H7 (cell line): ENCODE measurements at places on chromosomes 4 and X. TPM values are rescaled to one million over a fixed set of nuclear protein-coding genes. Genes with fewer than 3 reads are reported as not detected.

DNA sequence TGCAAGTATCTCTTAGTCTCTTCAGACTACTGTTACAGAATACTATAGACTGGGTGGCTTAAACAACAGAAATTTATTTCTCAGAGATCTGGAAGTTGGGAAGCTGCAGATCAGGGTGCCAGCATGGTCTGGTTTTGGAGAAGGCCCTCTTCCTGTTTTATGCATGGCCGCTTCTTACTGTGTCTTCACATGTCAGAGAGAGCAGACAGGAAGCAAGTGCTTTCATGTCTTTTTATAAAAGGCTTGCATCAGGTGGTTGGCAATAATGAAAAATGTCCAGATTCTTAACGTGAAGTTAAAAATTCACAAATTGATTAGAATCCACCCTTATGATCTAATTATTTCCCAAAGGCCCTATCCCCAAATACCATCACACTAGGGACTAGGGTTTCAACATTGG lies 284.9 kb downstream of the RPA4 start:
- DNase-seq = no peak

DNA sequence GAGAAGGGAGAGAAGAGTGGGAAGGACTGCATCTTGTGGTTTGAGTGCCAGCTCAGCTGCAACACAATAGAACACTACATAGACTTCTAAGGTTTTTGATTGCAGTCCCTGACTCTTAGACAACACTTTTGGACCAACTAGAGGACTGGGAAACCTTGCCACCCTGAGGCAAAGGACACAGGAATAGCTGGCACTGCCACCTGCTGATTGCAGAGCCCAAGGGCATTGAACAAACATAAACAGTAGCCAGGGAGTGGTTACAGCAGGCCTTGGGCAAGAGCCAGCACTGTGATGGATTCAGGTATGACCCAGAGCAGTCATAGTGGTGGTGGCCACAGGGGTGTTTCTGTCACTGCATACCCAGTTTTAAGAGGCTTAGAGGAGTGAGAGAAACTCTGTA lies 72.5 kb upstream of the CXorf51A start:
- DNase-seq = no peak

- DNase-seq = peak; percentile 13
Measured at GRCh38 chrX:120365320-120365719, 3.4 kb downstream of the ATP1B4 start.

DNA sequence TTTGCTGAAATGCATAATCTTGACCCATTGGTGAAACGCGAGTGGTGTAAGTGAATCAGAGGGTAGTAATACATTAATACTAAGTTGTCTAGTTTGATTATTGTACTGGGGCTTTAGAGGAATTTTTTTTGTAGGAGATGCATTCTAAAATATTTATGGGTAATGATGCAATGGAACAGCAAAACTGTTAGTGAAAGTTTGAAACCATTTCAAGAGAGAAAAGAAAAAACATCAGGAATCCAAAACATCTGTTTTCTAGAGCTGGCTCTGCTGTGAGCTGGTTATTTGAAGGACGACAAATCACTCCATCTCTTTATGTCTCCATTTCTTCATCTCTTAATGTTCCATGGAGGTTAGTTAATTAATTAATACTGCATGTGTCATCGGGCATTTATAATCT lies 351.9 kb upstream of the FAT1 start:
- no peak for DNase-seq

DNA sequence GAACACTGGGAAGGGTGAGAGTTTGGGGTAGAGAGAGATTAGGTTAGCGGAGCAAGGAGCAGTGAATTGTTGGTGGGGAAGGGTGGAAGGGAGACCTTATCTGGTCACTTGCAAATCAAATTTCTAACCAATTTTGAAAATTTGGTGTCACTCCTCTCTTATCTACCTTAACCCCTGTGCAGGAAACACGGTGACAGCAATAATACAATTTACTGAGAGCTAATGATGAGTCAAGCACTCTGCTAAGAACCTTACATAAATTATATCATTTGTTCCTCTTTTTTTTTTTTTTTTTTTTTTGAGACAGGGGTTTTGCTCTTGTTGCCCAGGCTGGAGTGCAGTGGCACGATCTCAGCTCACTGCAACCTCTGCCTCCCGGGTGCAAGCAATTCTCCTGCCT lies 116.4 kb downstream of the C4orf51 start:
- no peak for DNase-seq

GRCh38 chrX:18542131-18542530 lies 116.7 kb downstream of the CDKL5 start:
- no peak for DNase-seq

GRCh38 chr4:25174674-25175073 lies 14.4 kb upstream of the SEPSECS start:
- DNase-seq = no peak

DNA sequence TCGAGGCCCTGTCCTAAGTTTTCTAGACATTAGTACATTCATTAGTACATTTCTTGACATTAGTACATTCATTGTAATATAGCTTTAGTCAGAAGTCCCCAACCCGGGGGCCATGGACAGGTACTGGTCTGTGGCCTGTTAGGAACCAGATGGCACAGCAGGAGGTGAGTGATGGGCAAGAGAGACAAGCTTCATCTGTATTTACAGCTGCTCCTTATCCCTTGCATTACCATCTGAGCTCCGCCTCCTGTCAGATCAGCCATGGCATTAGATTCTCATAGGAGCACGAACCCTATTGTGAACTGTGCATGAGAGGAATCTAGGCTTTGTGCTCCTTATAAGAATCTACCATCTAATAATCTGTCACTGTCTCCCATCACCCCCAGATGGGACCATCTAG lies 48.0 kb downstream of the GATB start:
- no peak for DNase-seq

DNA sequence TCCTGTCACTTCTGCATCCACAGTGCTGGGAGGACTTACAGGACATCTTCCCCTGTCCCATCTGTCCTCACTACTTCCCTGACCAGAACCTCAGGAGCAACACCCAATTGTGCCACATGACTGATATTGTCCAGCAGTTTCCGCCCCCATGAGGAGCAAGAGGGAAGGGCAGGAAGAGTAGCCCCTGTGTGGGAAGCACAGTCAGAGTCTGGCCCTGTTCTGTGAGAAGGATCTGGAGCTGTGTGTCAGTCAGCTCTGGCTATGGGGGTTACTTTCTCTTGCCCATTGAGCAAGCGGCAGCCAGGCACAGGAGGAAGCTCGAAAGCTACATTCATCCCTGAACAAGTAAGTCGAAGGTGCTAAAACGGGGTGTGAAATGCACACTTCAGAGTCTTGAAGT lies 14.8 kb upstream of the TRIM60 start:
- peak; percentile 82 for DNase-seq

Gene CXCL13
- not detected in 2 replicates for total RNA-seq

GRCh38 chr4:176779421-176779820 lies 13.3 kb downstream of the VEGFC start:
- DNase-seq = no peak

- no peak for DNase-seq
Measured at GRCh38 chrX:134932528-134933217, 58.1 kb upstream of the SMIM10 start.

DNA sequence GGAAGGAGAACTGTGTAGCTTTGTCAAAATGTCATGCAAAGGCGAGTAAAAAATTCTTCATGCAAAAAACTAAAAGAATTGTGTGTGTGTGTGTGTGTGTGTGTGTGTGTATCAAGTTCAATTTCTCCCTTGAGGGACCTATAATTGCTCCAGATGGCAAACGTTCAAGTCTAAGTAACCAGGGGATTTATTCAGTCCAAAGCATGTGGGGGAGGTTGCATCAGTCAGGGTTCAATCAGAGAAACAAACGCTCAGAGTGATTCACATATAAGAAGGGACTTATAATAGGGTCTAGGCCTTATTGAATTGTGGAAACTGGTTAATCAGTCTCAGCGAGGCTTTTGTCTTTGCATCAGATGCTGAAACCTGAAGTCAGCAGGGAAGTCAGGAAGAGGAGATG lies 5.0 kb downstream of the DCAF8L1 start:
- no peak for DNase-seq

Gene INPP4B
- total RNA-seq = 1.8 and 2.2 TPM in 2 replicates

DNA sequence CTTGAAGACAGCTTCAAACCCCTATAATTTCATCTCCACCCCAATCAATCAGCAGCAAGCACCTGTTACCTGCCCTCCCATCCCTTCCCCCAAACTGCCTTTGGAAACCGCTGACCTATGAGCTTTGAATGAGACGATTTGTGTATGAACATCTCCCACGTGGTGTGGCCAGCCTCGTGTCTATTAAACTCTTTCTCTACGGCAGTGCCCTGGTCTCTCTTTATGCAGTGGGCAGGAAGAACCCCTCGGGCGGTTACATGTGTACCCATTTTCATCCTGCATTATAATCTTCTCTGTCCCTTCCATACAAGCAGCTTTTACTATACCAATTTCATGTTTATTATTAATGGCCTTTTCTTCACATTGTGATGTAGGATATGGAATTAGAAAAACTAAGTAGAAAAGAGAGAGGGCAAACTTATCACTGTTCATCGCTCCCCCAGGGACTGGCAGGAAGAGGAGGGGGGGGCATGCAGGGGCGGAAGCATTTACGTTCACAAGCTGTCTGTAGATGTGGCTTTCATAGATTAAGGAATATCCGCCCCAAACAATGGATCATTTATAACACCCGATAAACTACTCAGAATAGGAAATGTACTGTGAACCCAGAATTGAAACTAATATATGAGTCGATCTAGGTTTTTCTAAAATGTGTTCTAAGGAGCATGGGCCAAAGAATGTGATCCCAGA lies 95.5 kb upstream of the ZNF518B start:
- no peak for DNase-seq

Gene JCHAIN
- not detected in 2 replicates for total RNA-seq

DNA sequence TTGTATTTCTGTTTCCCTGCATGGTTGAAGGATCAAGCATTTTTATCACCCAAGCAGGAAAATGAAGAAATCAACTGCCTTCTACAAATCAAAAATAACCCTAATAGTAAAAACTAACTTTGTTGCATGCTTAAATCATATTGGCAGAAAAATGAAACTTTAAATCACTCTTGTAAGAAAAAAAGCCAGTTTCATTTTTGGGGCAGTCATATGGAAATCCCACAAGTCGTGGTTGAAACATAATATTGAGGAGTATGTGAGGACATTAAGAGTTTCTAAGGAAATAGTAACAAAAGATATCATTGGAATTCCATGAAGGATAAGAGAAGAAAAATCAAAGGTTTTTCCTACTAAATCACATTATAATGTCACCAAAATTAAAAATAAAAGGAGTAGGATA lies 8.4 kb downstream of the TEC start:
- DNase-seq = no peak

DNA sequence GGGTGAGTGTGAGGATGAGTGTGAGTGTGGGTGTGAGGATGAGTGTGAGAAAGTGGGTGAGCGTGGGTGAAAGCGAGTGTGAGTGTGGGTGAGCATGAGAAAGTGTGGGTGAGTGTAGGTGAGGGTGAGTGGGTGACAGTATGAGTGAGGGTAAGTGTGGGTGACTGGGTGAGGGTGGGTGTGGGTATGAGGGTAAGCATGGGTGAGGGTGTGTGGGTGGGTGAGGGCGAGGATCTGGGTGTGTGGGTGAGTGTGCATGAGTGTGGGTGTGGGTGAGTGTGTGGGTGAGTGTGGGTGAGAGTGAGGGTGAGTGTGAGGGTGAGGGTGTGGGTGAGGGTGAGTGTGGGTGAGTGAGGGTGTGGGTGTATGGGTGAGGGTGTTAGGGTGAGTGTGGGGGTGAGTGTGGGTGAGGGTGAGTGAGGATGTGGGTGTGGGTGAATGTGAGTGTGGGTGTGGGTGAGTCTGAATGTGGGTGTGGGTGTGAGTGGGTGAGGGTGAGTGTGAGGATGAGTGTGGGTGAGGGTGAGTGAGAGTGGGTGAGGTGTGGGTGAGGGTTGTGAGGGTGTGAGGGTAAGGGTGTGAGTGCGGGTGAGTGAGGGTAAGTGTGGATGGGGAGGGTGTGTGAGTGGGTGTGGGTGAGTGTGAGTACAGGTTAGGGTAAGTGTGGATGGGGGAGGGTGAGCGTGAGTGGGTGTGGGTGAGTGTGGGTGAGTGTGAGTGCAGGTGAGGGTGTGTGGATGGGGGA lies 48.9 kb downstream of the ING2 start:
- no peak for DNase-seq

DNA sequence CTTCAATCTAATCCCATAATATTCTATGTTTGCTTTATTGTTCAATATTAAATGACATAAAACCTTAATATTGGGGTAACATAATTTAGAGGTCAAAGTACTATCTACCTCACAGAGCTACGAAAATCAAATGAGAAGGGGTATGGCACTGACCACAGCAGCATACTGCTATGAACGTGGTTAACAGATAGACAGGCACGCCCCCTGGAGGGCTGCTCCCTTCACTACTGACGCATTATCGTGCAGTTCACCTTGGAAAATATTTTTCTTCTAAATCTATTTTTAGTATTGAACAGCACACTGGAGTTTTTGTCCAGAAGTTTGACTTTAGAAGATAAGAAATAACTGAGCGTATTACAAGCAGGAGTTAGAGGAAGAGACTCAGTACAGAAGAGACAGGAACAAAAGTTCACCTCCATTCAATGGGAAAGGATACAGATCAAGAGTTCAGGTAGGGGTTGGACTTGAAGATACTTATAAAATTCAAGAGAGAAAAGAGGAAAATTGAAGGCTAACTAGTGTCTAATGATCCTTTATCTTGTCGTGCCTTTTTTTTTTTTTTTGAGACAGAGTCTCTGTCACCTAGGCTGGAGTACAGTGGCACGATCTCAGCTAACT lies 22.7 kb downstream of the MAP9 start:
- no peak for DNase-seq

DNA sequence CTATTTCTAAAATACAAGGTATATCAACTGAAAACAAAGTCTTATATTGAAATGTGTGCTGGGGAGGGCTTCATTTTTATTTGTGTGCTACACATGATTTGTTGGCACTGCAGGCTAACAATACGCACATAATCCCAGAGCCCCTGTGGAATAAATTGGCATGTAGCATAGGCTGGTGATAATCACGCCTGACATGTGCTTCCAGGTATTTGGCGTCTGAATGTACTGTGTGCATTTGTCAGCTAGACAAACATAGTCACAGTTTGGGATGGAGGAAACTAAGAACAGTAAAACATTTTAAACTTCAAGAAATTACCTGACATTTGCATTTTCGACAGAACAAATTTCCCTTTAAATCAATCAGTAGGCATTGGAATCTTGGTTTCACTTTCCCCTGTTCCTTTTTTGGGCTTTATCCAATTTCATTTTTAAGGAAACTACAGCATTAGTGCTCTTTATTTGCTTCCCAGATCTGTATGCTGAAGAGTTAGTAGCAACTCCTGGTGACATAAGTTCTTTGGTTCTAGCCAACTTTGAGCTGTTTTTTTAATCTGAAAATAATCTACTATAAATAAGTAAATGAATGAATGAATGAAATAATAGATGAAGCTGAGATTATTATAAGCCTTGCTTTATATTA lies 472.3 kb downstream of the PDHA2 start:
- DNase-seq = no peak

GRCh38 chr4:94165256-94165655 lies 42.4 kb upstream of the SMARCAD1 start:
- peak; percentile 41 for DNase-seq

DNA sequence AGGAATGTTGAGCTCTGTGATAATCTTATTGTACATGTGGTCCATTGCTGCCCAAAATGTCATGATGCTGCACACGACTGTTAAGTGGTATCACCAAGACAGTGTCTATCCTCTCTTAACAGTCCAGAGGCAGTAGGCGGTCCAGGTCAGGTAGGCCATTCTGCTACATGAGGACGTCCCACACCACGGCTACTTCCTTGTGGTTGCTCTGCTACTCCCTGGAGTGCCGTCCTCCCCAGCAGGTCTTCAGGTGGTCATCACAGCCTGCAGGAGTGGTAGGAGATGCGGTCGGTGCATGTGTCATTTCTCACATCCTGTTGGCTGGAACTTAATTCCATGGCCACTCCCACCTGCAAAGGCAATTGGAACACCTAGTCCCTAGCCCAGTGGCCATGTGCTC lies 11.5 kb upstream of the STK32B start:
- no peak for DNase-seq
